ENCODE measurements at places on chromosomes 3 and 15.

DNA sequence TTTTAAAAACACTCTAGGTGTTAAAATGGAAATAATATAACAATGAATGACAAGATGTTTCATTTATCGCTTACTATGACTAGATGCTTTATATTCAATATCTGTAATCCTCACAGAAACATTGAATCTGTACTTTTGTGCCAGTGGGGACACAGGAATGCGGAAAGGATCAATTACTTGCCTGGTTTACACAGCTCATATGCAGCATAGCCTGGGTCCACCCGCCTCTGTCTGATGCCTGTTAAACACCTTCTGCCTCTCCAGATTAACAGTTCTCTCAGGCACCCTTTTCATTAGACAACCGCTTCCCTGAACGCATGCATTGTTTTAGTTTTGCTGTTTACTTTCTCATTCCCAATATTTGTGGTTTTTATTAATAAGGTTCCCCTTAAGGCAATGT is 12.9 kb upstream of the KCNAB1 start:
- DNase-seq, result no peak

- no peak for DNase-seq
Measured at GRCh38 chr15:33780011-33780768, 188.1 kb upstream of the CHRM5 start.

DNA sequence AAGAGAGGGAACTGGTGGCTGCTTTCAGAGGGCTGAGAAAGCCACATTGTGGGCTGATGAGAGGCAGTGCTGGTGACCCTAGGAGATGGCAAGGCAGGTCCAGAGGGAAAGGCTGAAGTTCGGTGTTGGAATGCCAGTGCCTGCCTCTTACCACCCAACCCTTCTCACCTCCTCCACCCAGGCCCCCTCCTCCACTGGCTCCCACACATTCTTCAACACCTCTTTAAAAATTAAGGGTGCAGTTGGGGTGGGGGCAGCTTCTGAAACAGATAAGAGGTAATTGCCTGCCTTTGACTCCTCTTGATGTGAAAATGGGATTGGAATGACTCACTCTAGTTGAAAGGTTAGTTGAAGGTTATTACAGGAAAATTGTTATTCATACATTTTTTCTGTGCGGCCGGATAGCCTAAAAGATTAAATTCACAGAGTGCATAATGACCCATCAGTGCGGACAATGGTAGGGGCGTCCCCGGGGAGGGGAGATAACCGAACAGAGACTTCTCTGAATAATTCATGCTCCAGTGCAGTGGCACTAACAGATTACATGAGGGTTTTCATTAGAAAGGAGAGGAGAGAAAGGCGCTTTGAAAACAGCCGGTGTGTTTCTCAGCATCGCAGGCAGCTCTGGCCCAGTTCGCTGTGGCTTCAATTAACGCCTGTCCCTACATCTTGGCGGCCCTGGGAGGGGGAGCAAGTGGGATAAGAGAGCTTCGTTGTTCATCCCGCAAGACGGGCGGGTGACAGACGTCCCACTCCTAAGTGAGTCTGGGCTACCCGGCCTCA is 212.4 kb downstream of the TLE3 start:
- DNase-seq, result no peak

- peak; percentile 31 for DNase-seq
Measured at GRCh38 chr3:2765002-2765579, 345.1 kb downstream of the IL5RA start.

- no peak for DNase-seq
Measured at GRCh38 chr3:61922118-61922517, 360.7 kb downstream of the PTPRG start.

GRCh38 chr15:76994001-76994400 is 925 bp upstream of the PSTPIP1 start:
- DNase-seq, result peak; percentile 68

GRCh38 chr3:164401923-164402322 is 676.4 kb downstream of the SI start:
- no peak for DNase-seq

- DNase-seq, result no peak
Measured at GRCh38 chr3:152039887-152040286, 166.4 kb downstream of the SUCNR1 start.

- no peak for DNase-seq
Measured at GRCh38 chr3:178146406-178146831, 389.8 kb upstream of the KCNMB2 start.

DNA sequence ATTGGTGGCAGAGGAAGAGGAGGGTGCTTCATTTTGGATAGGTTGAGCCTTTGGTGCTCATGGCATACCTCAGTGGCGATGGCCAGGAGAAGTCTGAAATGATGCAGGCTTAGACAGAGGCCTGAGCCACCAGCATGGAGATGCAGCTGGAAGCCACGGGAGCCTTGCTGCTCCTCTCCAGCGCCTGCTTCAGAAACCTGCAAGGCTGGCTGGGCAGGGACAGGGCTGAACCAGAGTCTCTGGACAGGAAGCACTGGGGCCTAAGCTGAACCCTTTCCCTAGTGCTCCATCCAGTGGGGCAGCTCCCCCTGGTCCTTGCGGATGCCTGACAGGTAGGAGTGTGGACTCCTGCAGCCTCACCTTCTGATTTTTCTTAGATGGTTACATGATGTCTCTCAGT is 36.7 kb upstream of the ADCY5 start:
- DNase-seq, result no peak

- no peak for DNase-seq
Measured at GRCh38 chr3:31836131-31837075, 144.7 kb downstream of the OSBPL10 start.

DNA sequence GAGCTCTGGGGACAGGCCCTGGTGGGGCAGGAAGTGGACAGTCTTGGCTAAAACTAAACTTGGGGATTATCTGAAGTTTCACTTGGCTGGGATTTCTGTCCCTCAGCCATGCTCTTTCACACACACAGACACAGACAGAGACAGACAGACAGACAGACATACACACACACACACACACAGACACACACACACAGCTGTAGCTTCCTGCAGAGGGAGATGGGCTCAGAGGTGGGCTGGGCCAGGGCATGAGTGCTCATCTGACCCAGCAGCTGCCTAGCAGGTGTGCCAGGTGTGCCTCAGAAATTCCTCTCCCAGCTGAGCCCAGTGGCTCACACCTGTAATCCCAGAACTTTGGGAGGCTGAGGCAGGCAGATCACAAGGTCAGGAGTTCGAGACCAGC is 3.3 kb downstream of the RHOV start:
- DNase-seq, result no peak

DNA sequence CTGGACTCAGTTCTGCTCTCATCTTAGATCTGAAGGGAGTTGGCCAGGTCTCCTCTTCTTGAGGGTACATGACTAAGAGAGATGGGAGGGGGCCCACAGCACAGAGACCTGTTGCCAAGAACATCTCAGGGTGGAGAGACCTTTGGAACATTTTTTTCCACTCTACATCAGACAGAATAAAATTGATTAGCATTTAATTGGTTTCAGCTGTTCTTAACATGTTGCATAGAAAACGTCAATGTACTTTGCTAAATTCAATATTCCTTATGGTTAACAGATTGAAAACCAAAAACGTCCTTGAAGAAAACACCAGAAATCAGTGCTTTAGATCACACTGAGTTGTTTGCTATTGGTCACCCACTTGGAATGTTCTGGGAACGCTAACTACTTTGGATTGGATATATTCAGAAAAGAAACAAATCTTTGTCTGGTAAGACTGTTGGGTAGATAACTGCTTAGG is 36.4 kb upstream of the FSTL1 start:
- DNase-seq, result no peak

DNA sequence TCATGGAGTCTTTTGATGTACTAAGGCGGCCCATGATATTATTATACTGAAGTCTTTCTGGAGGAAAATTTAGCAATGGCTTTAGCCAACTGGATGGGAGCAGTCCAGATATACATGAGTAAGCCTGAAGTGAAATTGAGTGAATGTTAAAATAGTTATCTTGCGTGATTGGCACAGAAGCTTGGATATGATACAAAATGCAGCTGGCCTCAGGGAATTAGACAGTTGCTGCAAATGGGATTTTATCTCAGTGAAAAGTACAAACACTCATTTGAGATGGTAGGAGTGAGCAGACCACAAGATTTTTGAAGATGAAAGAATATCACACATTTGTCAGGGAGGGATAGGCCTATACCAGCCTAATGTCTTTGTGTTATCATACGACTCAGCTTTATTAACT is 8.9 kb downstream of the LMOD3 start:
- DNase-seq, result no peak

DNA sequence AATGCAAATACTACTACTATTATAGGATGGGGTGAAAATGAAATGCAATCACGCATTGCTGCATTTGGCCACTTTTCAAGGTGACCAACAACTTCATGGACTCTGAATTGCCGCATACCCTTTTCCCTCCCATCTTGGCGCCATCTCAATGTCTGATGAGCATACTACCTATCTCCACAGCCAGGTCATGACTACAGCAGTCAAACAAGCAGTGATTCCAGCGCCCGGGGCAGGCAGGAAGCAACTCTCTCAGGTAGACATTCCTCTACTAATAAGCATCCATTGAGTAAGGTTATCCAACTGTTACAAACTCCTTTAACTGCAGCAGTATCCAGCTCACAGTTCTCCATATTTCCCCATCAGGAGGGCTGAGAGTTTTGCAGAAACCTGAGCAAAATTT is 155.4 kb downstream of the ADAMTS17 start:
- DNase-seq, result no peak

DNA sequence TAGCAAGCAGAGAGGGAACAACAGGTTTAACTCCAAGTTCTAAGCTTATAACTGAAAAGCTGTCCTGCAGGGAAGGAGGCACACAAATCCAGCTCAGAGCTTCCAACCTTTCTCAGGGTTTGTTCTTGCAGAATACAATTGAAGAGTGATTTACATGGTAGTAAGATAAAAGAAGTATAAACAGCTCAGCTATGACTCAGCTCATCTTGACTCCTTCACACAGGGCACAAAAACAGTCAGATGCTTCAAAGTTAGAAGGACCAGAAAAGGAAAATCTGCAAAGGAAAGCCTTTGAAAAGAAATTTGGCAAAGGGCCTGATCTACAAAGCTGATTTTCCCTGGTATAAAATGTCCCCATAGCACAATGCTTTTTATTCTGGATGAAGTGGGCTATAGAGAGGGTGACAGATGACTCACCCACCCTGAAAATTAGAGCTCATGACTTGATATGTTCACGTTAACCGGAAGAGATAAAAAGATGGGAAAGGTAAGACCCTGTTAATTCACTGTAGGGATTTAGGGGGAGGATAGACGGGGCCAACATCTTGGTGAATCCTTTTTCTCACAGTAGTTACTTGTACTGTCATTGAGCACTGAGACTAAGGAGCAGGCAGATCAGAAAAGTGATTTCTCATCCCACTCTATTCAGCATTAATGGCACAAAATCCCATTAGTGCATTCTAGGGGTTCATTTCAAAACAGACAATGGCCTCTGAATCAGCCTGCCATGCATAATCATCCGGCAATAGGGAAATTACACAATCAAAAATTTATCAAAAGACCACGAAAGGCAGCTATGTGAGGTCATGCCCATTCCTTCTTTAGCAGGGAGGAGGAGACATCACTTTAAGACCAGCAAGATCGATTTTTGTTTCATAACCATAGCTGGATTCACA is 143.5 kb downstream of the GAP43 start:
- DNase-seq, result no peak

Data from CD4-positive, alpha-beta T cell treated with Interleukin-17A for 1 hour (primary cell).